ENCODE measurements at places on chromosomes 16 and 17. TPM values are rescaled to one million over a fixed set of nuclear protein-coding genes. Genes with fewer than 3 reads are reported as not detected.

DNA sequence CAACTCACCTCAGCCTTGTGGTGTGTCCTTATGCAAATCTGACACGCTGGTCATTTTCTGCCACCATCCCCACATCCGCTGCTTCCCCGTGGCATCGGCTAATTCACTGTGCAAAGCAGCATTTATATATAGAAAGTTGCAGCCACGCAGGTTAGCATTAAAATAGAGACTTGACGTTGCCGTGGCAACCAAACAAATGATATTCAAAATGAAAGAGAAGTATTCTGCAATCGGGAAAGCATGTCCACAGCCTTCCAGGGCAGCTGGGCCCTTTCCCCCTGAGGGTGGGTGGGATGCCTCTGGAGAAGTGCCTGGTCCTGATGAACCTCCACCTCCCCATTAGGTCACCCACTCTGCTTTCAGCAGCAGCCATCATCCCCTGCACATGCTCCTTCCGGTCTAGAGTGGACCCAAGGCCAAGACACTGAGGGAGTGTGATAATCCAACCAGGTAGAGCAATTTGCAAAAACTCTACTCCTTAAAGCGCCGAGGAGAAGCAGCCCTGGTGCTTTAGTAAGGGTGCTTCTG lies 138.7 kb downstream of the GAS7 start:
- peak; percentile 41 for DNase-seq

- DNase-seq, result peak; percentile 84
Observed at GRCh38 chr16:30112197-30113030, 923 bp downstream of the GDPD3 start.

- DNase-seq, result no peak
Observed at GRCh38 chr17:27295945-27296344, 2.0 kb downstream of the WSB1 start.

Gene KCNJ18
- not detected for total RNA-seq

DNA sequence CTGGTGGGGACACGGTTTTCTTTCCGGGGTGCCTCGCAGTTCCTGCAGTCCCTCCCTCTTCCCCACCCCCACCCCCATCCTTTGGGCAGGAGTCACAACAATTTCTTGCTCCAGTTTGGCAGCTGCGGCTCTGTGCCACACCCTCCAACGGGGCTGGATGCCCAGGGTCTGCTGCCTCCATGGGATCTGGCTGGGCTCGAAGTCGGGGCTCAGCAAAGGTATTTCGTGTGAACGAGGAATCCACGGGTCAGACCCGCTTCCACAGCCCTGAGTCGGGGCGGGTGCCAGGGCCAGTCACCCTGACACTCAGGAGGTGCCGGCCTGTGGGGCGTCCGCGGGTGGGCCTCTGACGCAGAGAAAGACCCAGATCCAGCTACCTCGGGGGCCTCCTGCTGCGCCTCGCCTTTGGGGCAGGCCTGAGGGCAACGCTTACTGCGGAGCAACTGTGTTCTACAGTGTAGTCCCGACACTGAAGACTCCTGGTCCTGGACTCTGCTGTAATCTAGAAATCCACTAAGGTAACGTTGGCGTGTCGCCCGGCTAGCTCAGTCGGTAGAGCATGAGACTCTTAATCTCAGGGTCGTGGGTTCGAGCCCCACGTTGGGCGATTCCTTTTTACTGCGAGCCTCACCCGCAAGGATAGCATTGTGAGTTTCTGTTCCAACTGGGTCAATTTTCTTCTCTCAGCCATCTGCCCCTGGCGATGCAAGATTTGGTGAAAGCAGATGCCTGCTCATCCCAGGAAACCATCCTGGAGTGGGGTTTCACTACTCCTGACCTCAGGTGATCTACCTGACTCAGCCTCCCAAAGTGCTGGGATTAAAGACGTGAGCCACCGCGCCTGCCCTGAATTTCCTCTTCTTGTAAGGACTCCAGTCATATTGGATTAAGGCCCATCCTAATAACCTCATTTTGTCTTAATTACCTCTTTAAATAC lies 12.6 kb upstream of the OR1F1 start:
- no peak for DNase-seq

DNA sequence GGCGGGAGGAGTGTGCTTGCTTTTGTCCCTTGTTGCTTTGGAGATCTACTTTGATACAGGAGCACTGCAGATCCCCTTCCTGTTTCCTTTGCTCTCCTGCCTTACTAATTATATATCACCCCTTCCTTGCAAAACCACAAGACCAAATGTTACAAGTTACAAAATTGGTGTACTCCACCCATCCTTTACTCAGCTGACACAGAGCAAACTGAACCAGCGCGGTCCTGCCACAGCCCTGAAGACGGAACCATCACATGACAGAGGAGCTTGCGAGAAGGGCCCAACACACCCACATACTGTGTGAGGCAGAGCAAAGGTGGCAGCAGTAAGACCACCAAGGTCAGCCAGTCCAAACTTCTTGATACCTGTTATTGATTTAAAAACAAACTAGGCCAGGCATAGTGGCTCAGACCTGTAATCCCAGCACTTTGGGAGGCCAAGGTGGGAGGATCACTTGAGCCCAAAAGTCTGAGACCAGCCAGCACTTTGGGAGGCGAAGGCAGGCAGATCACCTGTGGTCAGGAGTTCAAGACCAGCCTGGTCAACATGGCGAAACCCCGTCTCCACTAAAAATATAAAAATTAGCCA lies 33.2 kb downstream of the CYTH1 start:
- peak; percentile 68 for DNase-seq
